ENCODE measurements at places on chromosomes 1 and 21.
A peak's percentile ranks its signal among the peaks of the same experiment; 100 is the strongest.

DNA sequence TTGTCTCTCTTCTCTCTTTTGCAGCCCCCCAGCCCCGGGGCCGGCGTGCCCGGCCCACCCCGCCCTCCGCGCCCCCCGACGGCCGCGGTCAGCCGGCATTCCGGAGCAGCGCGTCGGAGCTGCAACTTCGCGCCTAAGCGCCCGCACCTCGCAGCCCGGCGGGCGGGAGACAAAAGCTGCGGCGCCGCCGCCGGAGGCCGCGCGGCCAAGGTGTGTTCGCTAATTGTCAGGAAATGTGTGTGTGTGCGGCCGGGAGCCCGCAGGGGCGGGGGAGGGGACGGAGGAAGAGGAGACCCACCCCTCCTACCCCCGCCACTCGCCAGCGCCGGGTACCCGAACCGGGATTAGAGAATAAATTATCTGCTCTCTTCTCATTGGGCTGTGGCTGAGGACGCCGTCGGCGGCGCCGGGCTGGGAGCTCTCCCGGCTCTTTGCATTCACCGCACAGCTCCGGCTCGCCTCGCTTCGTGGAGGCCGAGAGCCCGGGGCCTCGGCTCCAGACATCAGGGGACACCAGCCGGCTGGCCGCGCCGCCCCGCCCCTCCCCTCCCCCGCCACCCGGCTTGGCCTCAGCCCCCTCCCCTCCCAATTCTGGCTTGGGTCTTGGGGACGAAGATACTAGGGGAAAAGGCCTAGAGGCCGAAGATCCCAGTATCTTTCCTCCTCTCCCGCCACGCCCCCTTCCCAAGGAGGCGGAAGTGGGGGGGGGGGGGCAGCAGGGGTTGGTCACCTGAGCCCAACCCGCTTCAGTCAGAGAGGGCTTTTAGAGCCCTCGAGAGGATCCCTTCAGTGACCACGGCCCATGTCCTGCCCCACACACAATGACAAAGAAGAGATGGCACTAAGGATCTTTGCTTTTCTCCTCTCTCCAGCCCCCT is 1.3 kb upstream of the BLACAT1 start:
- DNase-seq: no peak

DNA sequence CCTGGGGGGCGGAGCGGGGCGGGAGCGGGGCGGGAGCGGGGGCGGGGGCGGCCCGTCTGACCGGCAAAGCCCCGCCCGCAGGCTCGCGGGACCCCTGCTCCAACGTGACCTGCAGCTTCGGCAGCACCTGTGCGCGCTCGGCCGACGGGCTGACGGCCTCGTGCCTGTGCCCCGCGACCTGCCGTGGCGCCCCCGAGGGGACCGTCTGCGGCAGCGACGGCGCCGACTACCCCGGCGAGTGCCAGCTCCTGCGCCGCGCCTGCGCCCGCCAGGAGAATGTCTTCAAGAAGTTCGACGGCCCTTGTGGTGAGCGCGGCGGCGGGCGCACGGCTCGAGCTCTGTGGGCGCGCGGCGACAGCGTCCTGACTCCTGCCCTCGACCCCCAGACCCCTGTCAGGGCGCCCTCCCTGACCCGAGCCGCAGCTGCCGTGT is 21.2 kb downstream of the AGRN start:
- DNase-seq: no peak

- DNase-seq: no peak
These were observed 36.7 kb downstream of the ERI3 start for GRCh38 chr1:44318097-44319088.

GRCh38 chr1:226126824-226127569 is 59.5 kb downstream of the ACBD3 start:
- peak; percentile 54 for DNase-seq

DNA sequence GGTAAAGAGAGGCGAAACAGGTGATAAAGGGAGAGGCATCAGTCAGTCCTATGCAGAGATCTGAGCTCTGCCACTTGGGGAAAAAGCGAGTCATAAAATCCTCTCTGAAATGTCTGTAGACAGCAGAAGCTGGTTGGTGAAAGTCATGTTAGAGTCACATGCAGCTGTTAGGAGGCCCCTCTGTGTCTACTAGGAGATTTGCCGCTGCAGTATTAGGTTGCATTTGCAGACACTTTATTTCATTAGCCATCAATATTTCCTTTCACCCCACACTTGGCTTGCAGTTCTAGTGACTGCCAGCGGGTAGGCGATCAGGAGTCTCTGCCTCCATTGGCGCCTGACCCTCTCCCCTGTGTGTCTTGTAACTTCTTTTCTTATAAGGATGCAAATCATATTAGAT is 16.2 kb downstream of the ATP1A4 start:
- DNase-seq: no peak

DNA sequence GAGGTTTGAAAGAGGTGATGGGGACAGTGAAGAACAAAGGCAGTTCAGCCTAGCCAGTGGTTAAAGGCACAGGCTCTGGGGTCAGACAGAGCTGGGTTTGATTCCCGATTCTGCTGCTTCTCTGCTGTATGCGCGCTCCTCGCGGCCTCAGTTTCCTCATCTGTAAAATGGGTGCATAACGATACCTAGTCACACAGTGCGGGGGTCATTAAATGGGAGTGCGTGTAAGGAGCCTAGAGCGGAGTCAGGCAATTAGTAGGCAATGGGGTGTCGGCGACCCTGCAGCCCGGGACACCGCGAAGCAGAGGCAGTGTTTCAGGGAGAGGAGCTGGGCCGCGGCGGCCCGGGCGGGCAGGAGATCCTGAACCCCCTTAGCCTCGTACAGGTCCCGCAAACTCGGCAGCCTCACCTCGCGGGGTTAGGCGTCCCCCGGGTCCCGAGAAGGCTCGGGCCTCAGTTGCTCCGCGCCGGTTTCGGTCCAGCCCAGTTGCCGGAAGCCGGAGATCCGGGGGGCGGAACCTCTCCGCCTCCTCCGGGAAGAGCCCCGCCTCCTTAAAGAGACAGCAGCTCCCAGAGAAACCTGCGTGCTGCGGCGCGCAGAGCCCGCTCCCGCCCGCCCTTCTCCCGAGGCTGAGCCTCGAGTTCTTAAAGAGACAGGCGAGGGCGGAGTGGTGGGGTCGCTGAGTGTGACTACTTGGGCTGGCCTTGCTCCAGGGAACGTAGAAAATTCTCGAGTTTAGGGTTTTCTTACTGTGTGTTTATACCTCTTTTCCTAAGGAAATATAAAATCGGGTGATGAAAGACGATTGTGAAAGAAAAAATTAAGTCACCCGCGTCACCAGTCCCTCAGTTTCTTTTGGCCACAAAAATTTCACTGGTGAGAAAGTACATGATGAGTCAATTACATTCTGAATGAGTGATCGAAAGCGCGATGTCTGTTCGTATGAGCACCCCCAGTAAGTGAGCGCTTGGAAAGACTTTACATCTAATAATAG is at the start of gene YIPF1:
TSS of gene YIPF1 (minus strand) at position 494 of the 995 bp plus-strand sequence. CDS start 860 bp downstream, outside the sequence.
- DNase-seq: peak; percentile 95

- DNase-seq: peak; percentile 93
These were observed 846 bp upstream of the PER3 start for GRCh38 chr1:7783178-7783711.

- DNase-seq: no peak
These were observed 8.9 kb upstream of the IL10RB start for GRCh38 chr21:33257094-33257803.

DNA sequence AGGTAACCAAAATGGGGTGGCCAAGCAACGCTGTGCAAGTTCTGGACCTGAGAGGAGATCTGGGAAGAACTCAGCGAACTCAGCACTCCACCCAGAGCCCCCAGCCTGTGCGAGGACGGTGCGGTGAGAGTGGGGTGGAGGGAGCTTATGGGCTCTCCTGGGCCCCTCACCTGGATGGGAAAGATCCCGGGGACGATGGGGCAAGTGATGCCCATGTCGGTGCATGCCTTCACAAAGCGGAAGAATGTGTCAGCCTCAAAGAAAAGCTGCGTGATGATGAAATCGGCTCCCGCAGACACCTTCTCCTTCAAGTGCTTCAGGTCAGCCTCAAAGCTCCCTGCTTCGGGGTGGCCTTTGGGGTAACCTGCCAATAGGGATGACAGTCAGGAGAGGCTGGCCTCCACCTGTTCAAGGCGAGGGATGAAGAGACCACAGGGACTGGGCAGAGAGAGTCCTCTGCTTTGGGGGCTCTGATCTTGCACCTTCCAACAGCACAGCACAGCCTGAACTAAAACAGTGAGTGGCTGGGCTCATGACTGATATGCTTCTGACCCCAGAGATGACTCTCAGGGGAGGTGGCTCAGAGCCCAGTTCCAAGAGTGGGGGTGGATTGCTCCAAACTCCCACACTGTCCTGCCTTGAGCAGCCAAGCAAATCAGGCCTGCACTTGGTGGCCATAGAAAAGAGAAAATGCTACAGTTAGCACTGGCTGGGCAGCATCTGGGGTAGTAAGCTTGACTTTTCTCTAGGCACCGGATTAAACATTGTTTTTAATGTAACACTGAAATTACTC is 9.5 kb downstream of the MTHFR start:
- DNase-seq: peak; percentile 65

- no peak for DNase-seq
These were observed 39.1 kb upstream of the DPH5 start for GRCh38 chr1:101064697-101065096.
